ENCODE measurements at places on chromosomes 7 and 10.

DNA sequence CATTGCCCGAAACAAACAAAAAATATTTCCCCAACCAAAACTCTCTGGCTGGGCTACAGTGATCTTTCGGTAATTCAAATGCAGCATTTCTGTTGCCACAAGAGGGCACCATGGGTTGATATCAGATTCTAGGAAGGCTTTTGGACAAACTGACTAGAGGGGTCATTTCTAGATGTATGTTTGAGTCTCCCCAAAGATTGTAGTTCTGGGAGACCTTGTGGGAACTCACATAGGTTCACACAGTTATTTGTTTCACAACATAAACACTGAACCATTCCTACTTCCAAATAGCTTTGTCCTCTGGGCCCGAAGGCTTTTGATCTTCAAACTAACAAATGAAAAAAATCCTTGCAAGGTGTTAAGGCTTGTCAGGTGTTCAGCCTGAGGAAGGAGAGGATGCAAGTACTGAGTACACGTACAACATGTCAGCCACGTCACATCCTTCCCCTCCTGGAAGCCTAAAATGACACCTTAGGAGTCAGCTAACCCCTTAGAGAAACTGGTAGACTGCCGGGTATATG is 37.0 kb upstream of the IL15RA start:
- DNase-seq, result peak; percentile 32

GRCh38 chr7:26162431-26162830 is 10.4 kb downstream of the NFE2L3 start:
- no peak for DNase-seq

- DNase-seq, result no peak
These were observed 213.0 kb upstream of the SMIM30 start for GRCh38 chr7:113331155-113331898.

DNA sequence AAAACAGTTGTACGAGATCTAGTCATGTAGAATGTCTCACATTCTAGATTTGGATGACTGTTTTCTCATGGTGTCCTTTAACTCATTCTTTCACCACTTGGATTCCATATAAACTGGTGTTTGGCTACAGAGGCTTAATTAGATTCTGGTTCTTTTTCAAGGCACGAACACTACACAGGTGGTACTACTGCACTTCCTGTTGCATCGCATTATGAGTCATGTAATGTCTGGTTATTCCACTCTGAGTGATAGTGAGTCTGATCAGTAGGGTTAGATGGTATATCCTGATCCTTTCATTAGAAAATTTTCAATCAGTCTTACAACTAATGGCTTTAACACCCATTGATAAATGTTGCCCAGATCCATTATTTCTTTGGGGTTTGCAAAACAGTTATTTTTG is 11.2 kb upstream of the AKAP9 start:
- DNase-seq, result no peak

DNA sequence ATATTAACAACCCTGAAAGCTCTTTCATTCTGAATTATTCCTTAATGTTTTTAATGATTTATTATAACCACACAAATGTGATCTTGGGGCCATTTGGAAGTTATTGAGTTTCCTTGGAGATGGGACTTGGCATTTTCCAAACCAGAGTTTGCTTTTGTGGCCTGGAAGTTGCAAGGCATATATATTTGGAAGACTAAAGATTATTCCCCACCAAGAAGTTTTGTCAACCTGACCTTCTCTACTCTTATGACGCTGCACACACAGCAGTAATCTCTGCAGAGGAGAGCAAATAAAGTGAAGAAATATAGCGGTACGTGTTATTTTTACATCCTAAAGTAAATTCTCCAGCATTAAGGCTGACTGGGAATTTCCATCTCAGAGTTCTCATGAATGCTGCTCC is 397.0 kb downstream of the LRMDA start:
- no peak for DNase-seq

GRCh38 chr7:47100817-47101435 is 481.0 kb downstream of the TNS3 start:
- DNase-seq, result no peak

DNA sequence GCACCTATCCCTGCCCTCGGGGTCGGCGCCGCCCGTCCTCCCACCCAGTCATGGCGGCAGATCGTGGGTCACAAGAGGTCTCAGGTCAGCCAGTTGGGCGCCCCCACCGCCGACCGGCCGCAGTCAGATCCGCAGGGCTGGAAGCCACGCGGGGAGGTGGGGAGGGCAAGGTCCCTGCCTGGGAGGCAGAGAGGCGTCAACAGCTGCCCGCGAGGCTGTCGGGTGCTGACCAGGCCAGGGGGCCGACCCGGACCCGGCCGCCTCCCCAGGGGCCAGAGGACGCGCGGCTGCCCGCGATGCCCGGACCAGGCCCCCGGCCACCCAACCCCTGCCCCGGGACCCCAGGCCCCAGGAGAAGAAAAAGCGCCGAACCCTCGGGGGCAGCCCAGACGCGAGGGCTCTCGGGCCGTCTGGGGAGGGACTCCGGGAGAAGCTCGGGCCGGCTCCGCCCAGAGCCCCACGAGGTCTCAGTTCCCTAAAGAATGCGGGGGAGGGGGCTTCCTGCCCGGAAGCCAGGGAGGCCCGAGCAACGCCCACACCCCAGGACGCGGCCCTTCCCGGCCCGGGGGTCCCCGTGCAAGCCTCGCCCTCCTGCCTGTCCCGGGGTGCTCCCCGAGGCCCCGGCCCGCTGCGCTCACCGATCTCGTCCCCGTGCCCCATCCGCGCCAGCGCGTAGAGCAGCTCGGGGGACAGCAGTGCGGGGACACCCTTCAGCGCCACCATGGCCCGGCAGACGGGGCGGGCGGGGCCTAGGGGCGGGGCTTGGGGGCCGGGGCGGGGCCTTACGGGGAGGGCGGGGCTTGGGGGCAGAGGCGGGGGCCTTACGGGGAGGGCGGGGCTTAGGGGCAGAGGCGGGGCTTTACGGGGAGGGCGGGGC is at the start of gene FUOM:
TSS of gene FUOM (minus strand) at position 735 of the 877 bp plus-strand sequence. CDS start at position 723, 12 bp downstream.
- DNase-seq, result peak; percentile 87

GRCh38 chr10:57624066-57624465 is 643.6 kb downstream of the IPMK start:
- no peak for DNase-seq

GRCh38 chr7:30979027-30979426 is 15.3 kb downstream of the GHRHR start:
- DNase-seq, result no peak

- DNase-seq, result no peak
These were observed 201.4 kb downstream of the PCLO start for GRCh38 chr7:82961240-82961639.

DNA sequence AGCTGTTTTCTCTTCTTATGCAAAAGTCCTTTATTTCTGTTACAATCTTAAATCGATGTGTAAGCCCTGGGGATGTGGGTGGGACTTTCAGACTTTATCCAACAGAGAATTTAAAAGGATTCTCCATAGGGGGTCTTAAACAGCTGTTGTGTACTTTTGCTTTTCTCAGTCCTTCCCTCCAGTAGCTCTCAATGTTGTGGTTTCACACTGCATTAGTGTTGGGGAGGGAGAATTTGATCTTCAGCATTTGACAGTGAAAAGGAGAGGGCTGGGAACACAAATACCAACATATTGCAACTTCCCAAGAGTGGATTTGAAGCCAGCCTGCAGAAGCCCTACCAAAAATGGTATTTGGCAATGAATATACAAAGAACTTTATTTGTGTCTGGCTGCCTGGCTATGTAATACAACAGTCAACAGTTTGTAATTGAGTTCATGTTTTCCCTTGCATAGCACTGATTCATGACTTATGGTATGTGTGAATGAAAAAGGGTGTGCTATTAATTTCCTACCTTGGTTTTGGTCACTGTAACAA is 80.1 kb upstream of the CAPZA2 start:
- no peak for DNase-seq

- no peak for DNase-seq
These were observed 45.5 kb downstream of the CAV1 start for GRCh38 chr7:116570306-116570705.

DNA sequence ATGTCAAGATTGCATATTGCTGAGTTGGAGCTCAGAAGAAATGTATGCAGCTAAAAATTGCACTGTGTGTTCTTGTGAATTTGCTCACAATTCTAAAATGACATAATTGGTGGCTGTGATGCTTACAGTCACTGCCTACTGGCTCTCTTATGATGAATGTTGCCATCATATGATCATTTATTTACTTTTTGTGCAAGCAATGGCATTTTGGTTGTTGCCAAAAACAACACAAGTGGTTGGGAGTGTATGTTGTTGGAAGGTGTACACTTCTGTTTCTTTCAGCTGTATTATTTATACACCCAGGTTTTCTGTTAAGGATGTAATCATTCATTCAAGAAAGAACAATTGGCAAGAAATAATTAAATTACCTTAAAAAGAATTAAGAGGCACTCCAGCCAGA is 28.9 kb downstream of the PON1 start:
- DNase-seq, result no peak

DNA sequence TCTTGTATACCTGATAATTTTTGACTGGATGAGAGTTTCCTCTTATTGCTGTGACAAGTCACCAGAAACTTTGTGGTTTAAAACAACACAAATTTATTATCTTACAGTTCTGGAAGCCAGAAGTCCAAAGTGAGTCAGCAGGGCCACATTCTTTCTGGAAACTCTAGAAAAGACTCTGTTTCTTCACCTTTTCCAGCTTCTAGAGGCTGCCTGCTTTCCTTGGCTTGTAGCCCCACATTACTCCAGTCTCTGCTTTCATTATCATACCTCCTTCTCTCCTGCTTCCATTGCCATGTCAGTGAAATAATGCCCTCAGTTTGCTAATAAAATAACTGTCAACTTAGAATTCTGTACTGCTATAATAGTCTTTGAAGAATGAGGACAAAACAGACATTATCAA is 65.3 kb downstream of the VCL start:
- no peak for DNase-seq

- DNase-seq, result no peak
These were observed 1.2 kb downstream of the ZMYND11 start for GRCh38 chr10:136465-136762.

DNA sequence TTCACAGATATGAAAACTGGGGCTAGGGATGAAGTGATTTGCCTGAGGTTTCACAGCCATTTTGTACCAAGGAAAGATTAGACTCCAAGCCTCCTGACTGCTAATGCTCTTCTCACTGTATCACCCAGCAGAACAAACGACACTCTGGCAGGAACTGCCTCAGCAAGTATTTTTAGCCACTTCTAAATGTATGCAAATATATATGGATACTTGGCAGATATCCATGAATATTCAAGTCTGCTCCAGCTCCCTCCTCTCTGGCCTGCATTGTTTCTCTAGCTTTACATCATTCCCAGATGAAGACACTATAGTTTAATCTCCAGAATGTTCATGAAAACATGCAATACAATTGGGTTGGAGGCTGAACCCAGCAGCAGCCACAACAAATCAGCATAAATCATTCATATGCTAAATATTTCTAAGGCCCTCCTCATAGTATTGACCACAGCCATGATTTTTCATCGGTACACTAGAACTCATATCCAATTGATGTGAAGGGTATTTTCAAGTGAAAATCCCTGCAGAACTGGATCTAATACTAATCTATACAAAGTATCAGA is 65.5 kb downstream of the HPSE2 start:
- DNase-seq, result no peak

DNA sequence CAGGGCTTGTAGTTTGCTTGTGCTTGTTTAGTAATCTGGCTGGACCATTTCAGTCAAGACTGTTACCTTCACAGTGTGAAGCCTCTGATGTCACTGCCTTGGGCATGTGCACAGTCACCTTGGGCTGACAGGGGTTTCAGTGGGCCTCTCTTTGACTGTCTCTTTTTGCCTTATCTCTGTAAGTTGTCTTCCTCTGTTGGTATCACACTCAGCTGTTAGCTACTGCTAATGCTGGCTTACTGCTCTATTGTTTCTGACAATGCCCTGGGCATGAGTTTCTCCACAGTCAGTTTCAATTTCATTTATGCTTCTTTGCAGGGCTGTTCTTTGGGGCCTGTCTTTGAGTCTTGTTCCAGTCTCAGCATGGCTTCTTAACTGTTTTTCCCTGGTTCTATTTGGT is 201.9 kb upstream of the SHH start:
- no peak for DNase-seq

DNA sequence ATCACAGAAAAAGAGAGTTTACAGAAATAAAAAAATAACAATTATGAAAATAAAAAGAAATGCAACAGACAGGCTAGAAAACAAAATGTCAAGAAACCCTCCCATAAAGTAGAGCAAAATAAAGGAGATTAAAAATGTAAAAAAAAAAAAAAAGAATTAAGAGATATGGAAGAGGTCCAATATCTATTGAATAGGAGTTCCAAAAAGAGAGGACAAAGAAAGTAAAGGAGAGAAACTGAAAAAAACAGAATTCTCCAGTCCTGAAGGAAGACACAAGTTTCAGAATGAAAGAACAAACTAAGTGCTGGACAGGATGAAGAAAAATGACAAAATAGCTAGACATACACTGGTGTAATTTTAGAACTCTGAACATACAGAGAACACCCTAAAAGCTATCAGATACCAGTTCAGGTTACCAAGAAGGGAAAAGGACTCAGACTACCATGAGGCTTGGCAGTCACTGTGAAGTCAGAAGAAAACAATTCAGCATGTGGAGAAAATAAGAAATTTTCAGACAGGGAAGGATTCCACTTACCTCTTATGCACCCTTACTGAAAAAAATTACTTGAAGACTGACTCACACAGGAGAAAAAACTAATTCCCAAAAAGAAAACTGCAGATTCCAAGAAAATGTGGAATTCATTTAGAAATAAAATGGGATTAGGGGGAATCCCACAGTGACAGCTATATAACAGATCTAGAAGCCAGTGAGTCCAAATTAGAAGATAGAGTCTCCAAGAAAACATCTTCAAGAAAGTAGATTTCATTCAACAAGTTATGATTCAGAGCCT is 40.4 kb upstream of the ABLIM1 start:
- DNase-seq, result no peak

DNA sequence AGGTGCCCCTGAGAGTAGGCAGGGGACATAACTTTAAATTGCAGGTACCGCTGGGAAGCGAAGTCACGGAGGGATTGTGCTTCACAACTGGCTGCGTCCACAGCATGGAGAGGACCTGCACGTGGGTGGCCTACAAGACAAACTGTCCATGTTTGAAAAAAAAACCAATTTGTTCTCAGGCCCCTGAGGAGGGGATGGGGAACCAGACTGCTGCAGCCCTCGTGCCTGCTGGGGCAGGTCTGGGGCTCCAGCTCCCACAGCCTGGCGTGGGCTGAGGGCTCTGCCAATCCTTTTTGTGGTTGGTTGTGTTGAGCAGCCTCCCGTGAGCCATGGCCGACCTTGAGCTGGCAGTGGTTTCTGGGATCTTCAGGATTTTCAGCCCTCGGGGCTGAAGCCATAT is 9.7 kb downstream of the SFRP5 start:
- DNase-seq, result no peak

GRCh38 chr7:1229202-1229947 is 3.3 kb upstream of the UNCX start:
- DNase-seq, result no peak

DNA sequence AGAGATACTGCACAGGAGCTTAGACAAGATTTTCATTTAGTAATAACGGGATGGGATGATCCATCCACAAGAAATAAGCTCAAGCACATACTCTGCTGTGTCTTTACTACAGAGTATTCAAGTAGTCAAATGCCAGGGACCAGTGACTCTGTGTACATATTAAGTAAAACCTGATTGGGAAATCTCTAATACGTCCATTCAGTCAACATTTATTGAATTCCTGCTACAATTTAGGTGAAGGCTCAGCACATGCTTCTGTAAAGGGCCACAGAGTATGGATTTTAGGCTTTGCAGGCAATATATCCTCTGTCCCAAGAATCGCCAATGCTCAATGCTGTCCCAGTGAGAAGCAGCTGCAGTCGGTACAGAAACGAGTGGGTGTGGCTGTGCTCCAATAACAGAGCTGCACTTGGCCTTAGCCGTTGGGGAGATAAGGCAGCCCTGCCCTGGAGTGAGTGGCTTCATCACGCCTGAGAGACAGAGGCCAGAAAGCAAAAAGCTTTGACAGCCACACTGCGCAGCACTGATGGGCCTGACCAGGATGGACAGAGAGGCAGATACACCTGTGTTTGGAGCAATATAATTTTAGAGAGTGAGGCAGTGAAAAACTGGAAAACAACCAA is 186.8 kb downstream of the PARD3 start:
- DNase-seq, result no peak
